ENCODE measurements at places on chromosomes 6 and 20.

DNA sequence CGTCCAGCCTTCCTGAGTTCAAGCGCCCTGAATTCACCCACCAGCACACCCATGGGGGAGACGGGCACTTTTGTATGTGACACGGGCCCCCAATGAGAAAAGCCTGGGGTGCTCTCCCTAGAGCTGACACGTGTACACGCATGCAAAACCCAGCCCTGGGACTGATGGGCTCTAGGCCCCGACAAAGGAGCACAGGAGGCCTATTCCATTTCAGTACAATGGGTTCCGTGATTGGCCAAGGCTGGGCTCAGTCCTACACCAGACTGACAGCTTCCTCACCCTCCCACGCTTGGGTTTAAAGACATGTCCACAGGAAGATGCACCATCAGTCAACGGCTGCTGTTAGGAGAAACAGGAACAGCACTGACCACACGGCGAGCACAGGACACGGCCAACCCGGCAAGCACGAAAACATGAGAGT lies 8.8 kb downstream of the ZBTB46 start:
- no peak for DNase-seq

GRCh38 chr6:31587791-31588777 lies 2.0 kb downstream of the LST1 start:
- DNase-seq: no peak

GRCh38 chr6:11128608-11129007 lies 17.1 kb upstream of the ERVFRD-1 start:
- DNase-seq: no peak

DNA sequence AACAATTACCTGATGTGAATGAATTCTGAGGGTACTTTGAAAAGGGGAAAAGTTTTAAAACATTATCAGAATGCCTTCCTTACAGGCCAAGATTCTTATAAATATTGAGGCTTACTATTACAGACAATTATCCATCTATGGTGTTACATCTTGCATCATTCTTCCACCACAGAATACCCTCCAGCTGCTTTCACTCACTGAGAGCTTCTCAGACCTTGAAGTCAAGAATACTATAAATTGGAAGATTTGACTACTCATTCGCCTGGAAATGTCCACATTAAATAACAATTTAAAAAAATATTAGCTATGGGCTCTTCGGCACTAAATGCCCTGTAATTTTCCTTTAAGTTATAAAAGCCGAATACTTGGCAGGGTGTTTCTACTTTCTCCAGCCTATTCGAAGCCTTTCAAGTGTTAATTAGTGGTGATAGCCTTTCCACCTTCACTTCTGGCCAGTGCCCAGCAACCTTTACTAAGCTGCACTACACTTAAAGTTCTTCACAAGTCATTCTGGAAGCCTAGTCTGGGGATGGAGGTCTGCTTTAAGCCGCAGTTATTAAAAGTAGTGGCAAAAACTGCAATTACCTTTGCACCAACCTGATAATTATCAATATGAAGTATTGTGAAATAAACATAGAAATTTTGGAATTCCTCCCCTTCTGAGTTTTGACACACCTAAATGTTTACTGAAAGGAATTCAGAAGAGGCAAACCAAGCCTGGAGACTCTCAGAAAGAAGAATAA lies 100.9 kb downstream of the BMP5 start:
- no peak for DNase-seq
